ENCODE measurements at places on chromosomes 7 and 10. TPM values are rescaled to one million over a fixed set of nuclear protein-coding genes. Genes with fewer than 3 reads are reported as not detected.

Gene TIMM23
- total RNA-seq: 99.3 TPM

Gene TAS2R41
- total RNA-seq: not detected

DNA sequence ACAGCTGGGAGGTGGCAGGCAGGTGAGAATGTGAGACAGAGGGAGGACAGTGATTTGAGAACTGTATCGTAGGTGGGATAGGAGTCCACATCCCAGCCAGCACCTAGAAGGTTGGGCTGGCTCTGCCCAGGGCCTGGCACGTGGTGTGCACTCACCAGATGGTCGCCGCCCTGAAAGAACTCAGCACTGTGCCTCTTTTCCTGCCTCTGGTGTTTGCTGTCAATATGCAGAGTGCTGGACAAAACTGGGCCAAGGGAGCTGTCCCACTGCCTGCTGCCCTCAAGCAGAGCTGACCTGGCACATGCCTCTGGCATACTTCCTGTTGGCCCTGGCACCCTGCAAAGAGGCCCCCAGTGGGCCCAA is 36.8 kb downstream of the CHST3 start:
- peak; percentile 67 for ATAC-seq

Gene MCM10
- 0.36 TPM for total RNA-seq

DNA sequence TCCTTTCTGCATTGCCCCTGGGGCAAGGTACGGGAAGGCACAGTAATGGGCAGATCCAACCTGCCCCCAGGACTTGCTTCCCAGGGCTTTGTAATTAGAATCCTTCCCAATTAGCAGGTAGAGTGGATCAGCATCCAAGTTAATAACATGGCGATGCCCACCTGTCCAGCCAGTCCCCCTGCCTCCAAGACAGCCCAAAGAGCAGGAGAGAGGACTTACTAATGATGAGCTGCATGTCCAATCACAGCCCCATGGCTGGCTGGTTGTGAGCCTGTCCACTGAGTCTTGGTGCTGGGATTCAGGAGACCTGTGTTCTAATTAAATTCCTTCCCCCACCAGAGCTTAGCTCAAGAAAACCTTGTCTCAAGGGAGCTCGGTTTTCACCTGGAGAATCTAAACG is 49.0 kb downstream of the RPS24 start:
- ATAC-seq: no peak

DNA sequence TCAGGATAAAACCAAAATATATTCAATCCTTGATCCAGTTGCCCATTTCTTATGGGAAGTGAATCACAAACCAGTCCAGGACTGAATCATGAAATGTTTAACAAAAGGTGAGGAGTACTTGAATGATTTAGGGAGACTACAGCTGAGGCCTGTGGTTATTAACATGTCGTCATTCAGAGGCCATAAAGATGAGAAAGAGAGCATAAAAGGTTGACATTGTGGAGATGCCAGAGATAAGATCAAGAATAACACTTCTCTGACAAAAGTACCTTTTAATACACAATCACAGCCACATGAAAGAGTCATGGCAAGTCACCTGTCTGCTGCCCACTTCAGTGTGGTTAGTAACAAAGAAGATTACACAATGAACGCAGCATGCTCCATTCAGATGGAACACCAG is 1195.7 kb upstream of the SORCS1 start:
- no peak for ATAC-seq

Gene GIMAP5
- total RNA-seq: 0.25 TPM

GRCh38 chr10:61248013-61248412 is 205.2 kb downstream of the TMEM26 start:
- ATAC-seq: no peak

DNA sequence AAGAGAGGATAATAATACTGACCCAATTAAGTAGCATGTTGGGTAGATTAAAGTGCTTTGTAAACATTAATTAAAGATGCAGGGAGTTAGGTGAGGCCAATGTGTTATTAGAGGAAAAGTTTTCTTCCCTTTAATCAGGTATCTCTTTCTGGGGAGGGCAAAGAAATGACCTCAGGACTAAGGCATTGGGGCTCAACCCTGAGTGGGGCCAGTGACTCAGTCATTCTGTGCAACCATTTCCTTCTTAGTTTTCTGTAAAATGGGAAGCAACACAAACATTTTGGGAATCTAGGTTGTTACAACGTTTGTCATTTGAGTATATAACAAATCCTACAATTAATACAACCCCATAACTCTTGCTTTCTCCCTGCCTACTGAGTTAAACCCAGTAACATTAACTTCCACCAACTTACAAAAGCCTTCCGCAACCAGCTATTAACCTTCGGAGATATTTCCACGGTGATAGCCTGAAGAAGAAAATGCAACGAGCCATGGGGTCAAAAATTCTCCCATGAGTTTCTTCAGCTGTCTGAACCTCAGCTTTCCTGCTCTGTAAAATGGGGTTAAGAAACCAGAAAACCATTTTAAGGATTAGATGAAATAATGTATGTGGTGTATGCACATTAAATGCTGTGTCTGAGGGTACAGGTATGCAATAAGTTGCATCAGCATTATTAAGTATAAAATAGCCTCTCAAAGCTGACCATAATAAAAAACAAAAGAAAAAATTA is 965 bp upstream of the PROSER2 start:
- ATAC-seq: no peak

Gene CCDC3
- 141 TPM for total RNA-seq

Gene ALOX5
- 0.38 TPM for total RNA-seq

- ATAC-seq: no peak
These were observed 221.7 kb downstream of the ZWINT start for GRCh38 chr10:56139405-56139804.

DNA sequence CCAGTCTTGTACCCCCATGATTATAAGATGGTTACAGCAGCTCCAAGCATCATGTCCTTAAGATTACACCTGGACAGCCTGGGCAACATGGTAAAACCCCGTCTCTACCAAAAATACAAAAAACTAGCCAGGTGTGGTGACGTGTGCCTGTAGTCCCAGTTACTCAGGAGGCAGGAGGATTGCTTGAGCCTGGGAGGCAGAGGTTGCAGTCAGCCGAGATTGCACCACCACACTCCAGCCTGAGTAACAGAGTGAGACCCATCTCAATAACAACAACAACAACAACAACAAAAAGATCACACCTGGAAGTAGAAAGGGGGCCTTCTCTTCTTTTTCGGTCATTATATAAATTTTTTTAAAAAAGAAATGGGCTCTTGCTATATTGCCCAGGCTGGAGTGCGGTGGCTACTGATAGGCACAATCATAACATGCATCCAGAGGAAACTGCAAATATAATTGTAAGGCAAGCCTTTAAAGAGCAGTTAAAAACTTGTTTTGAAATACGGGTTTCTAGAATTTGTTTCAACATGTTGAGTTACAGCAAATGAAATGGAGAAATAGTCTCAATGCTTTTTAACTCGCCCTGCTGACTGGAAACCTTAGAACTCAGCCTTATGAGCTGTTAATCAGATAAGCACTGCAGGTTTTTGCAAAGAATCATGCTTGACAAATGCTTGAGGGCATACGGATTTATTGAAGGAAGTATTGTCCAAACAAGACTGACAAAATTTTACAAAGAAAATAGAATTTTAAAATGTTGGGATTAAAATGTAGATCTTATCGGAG is 4.7 kb upstream of the ENTPD7 start:
- no peak for ATAC-seq

GRCh38 chr10:11225935-11226334 is 208.3 kb downstream of the CELF2 start:
- ATAC-seq: peak; percentile 42

GRCh38 chr10:100705139-100705538 is 40.2 kb upstream of the PAX2 start:
- ATAC-seq: no peak

DNA sequence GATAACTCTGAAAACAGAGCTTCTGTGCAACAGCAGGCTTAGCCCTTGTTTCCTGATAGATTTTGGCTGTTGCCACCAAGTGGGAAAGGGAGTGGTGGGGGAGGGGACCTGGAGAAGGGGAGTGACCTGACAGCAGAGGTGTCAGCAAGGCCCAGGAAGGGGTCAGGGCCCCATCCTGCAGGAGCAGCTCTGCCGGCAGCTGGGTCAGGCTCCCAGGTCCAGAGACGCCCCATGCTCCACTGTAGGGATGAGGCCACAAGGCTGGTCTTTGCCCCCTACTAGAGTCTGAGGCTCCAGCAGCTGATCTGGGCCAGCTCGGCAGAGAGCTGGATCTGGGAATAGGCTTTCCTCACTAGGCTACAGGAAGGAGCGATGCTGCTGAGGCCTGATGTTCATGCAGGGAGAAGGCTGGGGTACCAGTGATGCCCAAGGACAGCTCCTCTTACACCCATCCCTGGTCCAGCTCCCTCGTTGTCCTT is 44.0 kb upstream of the ZMIZ1 start:
- ATAC-seq: no peak

DNA sequence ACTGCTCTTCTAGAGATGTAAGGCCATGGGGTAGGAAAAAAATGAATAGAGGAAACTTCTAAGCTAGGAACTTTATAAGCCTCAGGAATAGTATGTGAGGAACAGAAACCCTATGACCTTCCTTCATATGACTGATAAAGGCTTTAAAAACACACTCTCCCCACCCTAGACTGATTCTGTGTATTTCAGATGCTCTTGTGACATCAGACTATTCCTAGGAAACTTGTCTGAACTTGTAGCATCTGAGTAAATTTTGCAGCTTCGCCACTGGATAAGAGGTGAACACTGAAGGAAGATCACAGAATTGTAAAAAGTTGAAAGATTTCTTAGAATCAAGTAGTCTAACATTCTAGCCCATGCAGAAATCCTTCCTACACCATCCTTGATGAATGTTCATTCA is 31.0 kb upstream of the CBLL1 start:
- peak; percentile 65 for ATAC-seq

- no peak for ATAC-seq
These were observed 1.4 kb upstream of the CDCA7L start for GRCh38 chr7:21947056-21947455.

DNA sequence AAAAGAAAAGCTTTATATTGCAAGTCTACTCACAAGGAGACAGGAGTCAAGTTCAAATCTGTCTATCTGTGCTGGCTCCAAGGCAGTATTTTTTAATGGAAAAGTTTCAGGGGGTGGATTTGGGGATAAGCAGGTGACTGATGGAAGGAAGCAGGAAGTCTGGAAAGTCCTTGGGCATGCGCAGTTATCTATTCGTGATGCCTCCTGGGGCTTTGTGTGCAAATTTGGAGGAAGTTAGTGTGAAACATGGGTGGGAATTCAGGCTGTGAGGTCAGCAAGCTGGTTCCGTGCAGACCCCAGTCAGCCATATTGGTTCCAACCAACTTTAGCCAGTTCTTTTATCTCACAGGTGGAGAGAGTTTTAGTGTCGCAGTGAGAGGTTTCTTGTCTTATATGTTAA is 140.0 kb downstream of the FRMD4A start:
- no peak for ATAC-seq

Gene VGF
- 8.6 TPM for total RNA-seq

Gene SMKR1
- 4.0 TPM for total RNA-seq

DNA sequence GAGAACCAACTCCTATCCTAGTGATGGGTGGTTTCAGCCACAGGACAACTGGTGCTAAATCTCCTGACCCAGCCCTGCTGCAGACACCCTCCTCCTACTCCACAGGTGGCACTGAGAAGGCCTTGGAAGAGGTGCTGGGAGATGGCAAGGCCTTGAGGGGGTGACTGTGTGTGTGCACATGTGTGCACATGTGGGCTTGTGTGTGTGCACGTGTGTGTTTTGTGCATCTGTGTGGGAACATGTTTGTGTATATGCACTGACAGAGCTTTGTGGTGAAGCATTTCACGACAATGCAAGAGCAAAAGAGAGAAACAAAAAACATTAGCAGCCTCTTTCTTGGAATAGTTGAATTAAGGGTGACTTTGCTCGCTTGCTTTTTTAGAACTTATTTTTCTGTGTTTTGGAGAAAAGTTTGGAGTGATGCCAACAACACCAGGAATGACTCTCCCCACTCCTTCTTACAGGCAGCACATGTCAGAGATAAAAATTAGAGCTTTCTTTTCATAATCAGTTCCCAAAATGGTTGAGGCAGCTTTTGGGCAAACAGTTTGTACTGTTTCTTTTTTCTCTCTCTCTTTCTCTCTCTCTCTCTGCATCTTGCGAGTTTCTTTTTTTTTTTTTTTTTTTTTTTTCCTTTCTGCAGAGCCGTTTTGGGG is 69.5 kb downstream of the SEC61G start:
- ATAC-seq: no peak

Gene ELN
- total RNA-seq: 2.2 TPM

GRCh38 chr7:106793015-106793975 is 71.8 kb upstream of the PIK3CG start:
- no peak for ATAC-seq

DNA sequence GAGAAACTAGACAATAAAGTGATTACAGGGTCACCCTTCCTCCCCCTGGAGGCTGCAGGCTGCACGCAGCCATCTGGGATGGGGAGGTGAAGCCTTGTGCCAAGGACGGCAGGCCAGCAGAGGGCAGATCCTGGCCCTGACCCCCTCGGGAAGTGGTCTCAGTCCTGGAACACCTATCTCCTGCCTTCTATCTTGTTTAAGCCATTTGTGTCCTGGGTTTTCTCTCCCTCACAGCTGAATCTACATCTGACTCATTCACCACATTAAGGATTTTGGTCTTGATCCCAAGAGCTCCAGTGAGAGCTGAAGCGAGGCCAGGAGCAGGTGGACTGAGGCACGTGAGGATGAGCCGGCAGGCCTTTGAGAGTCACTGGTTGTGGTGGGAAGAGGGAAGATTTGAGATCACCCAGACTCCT is 16.4 kb upstream of the PARP12 start:
- no peak for ATAC-seq

Gene GSAP
- 2.1 TPM for total RNA-seq

DNA sequence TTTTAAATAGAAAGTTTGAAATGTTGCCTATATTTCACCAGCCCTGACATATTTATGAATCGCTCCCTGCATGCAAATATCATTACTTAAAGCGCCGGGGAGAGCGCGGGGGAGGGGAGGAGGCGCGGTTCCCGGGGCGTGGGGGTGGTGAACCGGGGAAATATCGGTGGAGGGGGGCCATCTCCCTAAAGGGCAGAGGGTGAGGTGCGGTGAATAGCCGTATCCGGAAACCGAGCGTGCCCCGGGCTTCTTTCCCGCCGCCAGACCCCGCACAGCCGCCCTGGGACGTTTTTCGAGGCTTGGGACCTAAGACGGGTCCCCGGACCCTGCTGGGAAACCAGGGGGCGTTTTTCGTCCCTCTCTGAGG is 6.9 kb upstream of the ZNF503 start:
- peak; percentile 8 for ATAC-seq

Gene ADARB2
- 0.25 TPM for total RNA-seq

DNA sequence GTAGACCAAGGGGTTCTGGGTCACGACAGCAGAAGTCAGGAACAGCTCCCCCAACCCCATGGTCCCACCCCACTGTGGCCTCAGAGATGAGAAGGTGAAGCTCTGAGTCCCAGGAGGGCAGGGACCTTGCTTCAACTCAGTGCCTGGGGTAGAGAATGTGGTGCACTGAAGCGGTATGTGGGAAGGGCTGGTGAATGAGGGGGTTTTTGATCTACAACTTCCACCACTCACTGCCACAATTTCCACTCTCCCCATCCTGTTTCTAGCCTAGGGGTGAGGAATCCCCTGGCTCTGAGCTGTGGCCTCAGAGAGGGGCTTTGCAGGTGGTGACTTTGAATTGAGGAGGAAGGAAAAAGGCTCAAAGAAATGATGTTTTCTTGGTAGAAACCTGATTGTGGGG is 44.9 kb upstream of the TOMM7 start:
- no peak for ATAC-seq
